ENCODE measurements at places on chromosomes 4 and X.
A peak's percentile ranks its signal among the peaks of the same experiment; 100 is the strongest.

- no peak for DNase-seq
Observed at GRCh38 chr4:119781044-119781443, 152.4 kb upstream of the PDE5A start.

DNA sequence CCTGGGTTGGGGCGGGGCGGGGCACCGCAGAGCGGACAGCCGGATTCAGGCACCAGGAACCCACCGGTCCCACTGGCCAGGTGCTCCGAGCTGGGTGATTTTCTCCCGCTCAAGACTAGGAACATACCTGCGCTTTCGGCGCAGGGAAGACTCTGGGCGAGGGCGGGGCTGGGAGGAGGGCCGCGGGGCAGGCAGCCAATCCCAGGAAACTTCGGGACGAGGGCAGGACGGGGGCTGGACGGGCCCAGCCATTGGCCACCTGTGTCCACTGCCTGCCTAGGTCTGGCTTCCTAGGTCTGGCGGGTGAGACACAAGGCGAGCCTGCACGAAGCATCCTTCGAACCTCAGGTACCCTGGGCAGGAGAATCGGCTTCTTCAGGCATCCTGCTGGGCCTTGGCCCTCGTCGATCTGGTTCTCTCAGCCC is 274 bp upstream of the ERVMER34-1 start:
- DNase-seq, result peak; percentile 86

DNA sequence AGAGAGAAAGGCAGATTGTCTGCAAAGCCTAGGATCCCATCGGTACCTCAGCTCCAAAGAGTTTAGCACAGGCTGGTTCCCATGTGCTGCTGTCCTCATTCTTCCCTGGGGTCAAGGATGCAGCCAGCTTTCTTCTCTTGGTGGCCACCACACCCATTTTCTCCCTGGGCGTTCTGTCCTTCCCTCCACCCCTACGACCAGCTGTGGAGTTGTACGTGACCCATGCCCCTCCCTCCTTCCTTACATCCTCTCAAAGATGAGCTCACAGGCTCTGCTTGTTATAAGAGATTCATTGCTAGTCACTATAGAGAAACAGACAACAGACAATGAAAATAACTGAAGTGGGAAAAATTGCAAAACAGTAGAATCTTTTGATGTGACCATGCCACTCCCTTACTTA is 74.0 kb upstream of the KLF3 start:
- DNase-seq, result no peak

DNA sequence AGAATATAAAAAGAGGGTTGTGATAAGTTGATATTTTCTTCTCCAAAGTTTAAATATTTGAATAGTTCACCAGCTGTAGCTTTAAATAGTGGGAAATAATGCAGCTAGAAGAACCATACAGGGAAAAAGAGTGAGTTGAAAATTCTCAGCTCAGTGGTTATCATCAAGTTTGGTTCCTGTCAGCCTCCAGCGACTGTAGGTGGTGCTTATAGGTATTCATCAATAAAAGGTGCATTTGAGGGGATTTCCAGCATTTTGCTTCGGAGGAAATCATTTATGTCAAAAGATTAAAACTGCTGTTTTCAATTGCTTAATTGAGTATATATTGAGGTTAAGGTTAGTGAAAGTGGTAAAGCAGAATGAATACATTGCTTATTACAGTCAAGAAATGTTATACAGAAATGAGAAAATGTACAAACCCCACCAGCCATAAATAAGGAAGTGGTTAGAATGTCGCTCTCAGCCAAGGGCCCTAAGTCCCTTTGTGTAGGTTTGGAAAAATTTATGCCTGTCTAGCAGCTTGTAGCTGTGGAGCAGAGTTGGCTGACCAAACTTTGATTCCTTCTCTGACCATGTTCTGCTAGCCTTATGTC is 532.9 kb upstream of the FTHL17 start:
- no peak for DNase-seq

GRCh38 chr4:148447681-148448080 is 5.5 kb upstream of the NR3C2 start:
- no peak for DNase-seq

GRCh38 chr4:114717432-114717831 is 118.8 kb downstream of the UGT8 start:
- DNase-seq, result no peak

DNA sequence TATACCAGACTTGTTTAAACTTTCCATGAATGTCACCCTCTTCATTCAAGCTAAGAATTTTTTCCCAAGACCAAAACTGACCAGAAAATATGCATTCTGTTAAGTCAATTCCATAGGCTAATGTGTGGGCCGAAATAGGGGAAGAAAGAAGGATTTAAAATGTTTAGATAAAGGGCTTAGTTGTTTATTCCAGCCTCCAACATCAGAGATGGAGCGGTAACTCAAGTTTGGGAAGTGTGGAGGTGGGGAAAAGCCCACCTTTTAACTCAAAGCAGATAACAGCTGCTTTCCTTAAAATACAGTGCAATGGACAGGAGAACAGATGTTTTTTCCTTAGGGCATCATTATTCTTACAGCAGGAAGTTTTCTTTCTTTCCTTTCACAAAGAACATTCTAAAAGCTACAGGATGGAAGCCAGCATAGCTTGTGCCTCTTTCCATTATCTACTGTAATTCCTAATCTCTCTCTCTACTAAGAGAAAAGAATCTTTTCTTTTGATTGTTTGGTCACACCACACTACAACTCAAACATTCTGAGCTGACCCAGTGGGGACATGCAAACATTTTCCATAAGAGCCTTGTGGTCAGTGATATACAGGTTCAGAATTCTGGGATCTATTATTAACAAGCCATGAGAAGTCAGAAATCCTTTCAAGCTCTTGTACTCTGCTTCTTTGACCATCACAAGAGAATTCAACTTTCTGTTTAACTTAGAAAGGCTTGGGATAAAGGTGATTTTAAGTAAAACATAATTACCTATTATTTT is 101.6 kb downstream of the PDE5A start:
- DNase-seq, result peak; percentile 23

DNA sequence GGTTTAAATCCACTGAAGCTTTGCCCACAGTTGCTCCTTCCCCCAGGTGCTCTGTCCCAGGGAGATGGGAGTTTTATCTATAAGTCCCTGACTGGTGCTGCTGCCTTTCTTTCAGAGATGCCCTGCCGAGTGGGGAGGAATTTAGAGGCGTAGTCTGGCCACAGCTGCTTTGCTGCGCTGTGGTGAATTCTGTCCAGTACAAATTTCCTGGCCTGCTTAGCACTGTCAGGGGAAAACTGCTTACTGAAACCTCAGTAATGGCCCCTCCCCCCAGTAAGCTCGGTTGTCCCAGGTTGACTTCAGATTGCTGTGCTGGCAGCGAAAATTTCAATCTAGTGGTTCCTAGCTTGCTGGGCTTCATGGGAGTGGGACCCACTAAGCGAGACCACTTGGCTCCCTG is 40.1 kb downstream of the UGT2B17 start:
- DNase-seq, result no peak

DNA sequence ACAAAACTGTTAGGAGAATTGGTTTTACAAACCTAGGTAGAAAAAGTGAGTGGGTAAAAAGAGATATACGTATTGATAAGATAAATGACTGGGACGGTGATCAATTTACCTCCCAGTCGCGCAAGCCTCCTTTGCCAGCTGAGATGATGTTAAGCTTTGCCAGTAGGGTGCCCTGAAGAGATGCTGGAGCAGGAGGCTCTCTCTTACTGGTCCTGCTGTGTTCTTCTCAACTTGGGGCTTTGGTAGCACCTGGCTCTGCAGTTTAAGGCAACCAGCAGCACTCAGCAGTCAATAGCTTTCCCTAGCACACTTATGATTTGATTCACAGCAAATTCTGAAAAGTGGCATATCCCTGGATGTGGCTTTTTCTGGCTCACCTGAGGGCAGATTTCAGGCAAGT is 1461.7 kb downstream of the ADGRL3 start:
- no peak for DNase-seq

DNA sequence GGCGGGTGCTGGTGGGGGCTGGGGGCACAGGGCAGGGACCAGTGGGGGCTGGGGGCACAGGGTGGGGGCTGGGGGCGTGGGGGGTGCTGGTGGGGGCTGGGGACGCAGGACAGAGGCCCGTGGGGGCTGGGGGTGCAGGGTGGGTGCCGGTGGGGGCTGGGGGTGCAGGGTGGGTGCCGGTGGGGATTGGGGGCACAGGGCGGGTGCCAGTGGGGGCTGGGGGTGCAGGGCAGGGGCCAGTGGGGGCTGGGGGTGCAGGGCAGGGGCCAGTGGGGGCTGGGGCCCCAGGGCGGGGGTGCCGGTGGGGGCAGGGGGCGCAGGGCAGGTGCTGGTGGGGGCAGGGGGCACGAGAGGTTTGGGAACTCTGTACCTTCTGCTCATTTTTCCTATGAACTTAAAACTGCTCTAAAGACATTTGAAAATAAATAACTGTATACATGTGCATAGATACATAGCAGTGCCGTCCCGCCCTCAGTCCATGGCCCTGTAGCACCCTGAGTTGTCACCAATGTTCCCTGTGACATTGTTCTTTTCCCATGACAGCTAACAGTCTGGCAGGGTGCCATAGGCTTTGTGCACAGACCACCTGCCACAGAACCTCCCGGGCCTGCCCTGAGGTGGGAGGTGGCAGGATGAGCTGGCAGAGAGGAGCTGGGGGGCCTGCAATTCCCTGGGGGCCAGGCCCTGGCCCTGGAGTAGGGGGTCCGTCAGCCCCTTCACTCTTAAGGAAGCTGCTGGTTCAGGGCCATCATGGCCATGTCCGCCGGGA is 35.6 kb upstream of the ADRA2C start:
- no peak for DNase-seq

DNA sequence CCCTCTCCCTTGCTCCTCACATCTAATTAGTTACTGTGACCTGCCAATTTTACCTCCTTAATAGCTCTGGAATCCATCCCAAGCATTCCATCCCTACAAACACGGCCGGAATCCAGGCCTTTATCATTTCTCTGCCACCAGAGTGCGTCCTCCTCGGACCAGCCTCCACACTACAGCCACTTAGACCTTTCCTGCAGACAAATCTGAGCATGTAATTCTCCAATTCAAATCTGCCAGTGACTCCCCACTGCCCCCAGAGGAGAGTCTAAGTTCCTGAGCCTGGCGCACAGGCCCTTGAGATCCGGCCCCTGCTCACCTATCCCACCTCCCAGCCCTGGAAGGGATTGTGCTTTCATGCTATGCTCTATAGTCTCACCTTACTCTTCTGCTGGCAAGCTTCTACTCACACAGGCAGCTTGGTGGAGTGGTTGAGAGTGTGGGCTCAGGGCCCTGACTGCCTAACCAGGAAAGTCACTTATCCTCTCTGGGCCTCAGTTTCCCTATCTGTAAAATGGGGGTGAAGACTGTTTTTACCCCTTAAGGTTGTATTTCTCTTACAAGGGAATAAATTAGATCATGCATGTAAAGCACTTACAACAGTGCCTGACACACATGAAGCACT is 31.2 kb downstream of the PJA1 start:
- DNase-seq, result peak; percentile 81

- DNase-seq, result peak; percentile 17
Observed at GRCh38 chrX:110671068-110671803, 124.4 kb downstream of the CHRDL1 start.

Measured in kidney tubule cell (primary cell).